ENCODE measurements at places on chromosomes 16 and 17.

DNA sequence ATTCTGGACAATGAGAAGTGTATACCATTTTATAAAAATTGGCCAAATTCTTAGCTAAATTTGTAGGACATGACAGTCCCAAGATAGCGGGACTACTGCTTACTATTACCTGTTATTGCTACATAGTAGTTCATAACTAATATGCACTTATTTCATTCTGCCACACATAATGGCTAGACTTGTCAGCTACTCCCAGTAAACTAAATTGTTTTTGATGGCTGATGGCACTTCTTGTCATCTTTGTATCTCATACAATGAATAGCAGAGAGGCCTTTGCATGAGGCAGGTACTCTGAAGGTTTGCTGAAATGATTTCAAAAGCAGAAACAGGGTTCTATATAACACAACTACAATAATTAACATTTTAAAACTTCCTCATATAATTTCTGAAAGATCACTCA lies 44.0 kb downstream of the ITFG1 start:
- DNase-seq, result no peak

- DNase-seq, result no peak
Measured at GRCh38 chr17:66538776-66539175, 236.4 kb downstream of the PRKCA start.

DNA sequence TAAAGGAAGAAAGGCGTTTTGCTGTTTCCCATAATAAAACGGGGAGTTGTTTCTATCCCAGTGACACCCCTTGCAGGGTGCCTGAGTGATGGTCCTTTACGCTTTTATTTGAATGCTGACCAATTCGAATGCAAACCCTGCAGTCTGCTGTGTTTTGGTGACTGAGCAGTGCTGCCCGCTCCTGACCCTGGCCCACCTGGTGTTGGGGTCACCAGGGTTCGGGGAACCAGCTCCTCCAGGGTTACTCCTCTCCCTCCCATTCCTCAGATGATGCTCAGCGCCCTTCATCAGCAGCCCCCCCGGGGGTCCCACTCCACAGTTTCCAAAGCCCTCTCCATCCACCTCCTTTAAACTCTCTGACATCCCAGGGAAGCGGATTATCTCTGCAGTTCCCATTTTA lies 6.0 kb downstream of the CA4 start:
- DNase-seq, result no peak

DNA sequence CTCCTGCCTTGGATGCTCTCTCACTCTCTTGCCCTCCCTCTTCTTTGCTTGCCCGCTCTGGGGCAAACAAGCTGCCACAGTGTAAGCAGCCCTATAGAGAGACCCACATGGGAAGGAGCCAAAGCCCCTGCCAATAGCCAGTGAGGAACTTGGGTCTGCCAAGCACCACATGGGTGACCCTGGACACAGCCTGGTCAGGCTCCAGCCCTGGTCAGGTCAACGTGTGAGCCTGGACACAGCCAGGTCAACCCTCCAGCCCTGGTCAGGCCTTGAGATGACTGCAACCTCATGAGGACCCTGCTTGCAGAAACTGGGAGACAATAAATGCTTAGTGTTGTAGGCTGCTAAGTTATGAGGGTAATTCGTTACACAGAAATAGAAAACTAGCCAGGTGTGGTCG lies 14.3 kb upstream of the PHOSPHO1 start:
- no peak for DNase-seq

DNA sequence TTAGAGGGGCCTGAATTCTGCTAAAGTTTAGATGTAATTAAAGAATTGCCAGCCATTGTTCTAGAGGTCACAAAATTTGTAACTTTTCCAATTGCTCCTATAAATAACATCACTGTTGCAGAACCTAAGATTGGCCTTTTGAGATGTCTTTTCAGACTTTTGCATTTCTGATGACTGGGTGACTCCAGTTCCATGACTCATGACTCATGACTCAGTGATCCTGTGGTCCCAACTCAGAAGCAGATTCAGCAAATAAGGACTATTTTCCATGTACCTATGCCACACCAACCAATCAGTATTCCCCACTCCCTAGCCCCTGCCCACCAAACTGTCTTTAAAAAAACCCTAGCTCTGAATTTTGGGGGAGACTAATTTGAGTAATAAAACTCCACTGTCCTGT lies 740.9 kb downstream of the CDH8 start:
- no peak for DNase-seq

- DNase-seq, result no peak
Measured at GRCh38 chr16:11530171-11530940, 56.4 kb downstream of the LITAF start.

GRCh38 chr17:78925234-78925633 lies at the start of gene TIMP2:
Gene TIMP2, minus strand, starts transcription at chr17:78925387. Its CDS starts 299 bp downstream, at chr17:78925088.
- DNase-seq, result no peak

DNA sequence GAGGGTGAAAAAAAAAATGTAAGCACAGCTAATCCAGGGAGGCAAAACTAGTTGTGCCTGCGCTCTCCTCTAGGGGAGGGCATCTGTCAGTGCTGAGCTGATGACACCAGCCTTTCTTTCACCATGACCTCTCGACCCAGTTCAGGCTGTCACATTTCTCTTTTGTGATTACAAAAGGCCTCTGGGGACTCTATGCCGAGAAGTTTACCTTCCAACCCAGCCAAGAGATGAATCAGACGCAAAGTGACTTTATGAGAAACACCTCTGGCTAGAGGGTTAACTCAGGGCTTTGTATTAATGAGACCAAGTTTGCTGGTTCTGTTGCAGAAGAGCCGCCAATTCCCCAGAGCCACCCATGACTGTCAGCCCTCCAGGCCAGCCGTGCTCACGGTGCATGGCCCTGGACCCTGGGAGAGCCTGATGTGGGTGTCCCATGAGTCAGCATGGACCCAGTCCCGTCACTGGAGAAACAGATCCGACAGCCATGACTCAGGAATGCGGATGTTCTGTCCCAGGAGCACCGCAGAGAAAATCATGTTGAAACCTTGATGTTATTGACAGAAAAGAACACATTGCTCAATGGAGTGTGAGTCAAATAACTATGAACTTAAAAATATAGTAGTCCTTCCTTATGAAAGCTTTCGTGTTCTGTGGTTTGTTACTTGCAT lies 437.2 kb downstream of the HS3ST3B1 start:
- no peak for DNase-seq

DNA sequence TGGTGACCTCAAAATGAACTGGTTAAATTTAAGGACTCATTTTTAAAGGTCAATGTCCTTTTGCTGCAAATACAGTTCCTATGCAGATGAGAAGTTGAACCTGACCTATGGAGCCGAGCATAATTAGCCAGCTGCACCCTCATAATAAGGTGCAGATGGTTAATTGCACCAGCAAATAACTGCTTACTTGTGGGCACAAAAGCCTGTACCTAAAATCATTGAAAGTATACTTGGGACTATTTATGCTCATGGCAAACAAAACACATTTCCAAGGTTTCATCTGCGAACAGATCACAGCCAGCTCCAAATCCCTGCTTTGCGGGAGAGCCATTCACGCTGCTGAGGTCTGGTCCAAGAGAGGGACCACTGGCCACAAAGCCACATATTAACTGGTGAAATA lies 13.0 kb downstream of the HYDIN start:
- DNase-seq, result no peak

DNA sequence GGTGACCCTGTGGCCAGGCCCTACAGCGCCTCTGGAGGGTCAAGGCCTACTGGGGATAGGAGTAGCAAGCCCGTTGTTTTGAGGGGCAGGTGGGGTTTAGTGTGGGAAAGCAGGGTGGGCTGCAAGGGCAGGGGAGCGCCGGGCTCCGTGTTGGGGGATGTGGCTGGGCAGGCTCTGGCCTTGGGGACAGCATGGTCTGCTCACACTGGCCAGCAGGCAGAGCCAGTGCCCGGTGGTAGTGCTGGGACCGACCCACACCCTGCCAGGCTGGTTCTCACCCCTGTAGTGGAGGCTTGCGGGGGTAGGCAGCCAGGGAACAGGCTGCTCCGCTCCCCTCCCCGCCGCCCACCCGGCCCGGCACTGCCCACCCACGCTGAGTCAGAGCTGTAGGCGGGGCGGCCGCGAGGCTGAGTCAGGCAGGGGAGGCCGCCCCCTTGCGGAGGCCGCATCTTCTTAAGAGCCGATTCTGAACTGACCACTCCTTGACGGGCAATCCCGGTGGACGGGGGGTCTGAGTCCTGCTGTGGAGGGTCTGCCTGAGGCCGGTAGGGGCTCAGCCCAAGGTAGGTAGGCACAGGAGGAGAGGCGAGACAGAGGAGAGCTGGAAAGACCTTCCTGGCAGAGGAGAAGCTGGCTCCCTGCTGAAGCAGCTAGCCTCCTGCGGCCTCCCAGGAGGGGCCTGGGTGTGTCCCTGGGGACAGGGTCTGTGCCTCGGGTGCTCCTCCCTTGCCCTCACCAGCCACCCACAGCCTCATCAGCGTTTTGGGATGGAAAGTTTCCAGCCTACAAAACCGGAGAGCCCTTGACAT lies 62.4 kb downstream of the BAIAP2 start:
- peak; percentile 79 for DNase-seq

DNA sequence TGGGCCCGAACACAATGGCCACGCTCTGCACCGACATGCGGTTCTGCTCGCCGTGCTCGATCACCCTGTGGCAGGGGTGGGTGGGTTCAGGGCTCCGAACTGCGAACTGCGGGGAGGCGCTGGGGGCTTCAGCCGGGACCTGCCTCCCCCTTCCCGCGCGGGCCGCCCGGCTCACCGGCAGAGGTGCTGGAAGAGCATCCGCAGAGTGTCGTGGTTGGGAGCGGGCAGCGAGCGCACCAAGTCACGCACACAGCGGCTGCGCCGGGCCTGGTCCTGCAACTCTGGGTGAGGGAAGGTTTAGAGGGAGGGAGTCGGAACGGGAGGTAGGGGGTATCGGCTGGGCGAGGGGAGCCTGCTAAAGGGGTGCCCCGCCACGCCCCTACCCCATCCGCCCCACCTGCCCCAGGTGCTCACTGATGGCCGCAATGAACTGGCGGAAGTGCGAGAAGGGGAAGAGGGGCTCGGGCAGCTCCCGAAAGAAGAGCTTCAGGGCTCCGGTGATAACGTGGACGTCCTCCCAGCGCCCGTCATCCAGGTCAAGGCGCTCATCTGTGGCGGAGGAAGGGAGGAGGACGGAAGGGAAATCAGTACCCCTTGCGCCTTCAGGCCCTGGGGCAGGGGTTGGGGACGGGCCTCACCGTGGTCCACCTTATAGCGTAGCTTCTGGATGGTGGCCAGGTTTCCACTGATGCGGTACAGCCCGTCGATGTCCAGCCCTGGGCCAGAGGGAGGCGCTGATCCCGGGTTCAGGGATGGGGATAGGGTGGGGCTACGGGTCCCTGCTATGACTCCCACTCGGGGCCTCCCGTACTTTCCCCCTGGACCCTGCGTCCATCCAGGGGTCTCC lies 36.9 kb downstream of the ARHGAP27 start:
- DNase-seq, result no peak

- DNase-seq, result no peak
Measured at GRCh38 chr16:23498863-23499262, 11.4 kb downstream of the GGA2 start.

DNA sequence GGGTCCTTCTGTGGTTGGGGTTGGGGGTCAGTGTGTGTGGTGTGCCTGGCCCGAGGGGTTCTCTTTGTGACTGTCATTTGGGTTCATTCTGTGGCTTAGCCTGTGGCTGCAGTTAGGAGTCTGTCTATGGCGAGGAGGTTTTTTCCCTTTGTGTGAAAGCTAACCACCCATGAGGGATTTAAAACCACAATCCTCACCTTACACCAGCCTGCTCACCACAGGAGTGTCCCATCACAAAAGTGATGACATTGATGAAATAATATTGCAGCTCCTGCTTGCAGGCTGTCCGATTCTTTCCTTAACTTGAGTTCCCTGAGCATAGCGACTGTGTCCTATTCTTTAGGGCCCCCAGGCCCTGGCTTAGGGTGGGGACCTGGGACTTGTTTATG lies 113.6 kb downstream of the RAP1GAP2 start:
- no peak for DNase-seq

- no peak for DNase-seq
Measured at GRCh38 chr16:68309799-68310198, 947 bp downstream of the SLC7A6OS start.

DNA sequence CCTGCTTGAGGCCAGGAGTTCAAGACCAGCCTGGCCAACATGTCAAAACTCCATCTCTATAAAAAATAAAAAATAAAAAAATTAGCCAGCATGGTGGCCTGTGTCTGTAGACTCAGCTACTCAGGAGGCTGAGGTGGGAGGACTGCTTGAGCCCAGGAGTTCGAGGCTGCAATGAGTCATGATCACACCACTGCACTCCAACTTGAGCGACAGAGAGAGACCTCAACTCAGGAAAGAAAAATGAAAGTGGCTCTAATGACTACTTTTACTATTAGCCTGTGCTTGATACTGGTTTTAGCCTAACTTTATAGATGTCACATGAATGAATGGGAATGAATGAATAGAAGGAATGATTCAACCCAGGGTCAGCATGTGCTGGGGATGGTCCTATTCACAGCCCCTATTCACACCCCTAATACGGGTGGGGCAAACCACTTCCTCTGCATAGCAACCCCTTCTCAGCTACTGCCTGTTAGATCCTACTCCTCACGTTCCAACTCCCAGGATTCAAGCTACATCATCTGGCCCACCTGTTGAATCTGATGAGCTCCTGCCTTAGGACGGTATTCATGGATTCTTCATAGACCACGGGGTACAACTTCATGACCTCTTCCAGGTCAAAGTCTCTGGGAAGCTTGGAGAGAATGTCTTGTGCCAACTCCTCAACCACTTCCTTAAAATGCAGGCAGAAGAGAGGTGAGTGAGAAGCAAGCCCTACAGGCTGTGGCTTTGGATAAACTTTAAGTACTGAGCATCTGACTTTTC lies 40.5 kb downstream of the LYRM1 start:
- no peak for DNase-seq

DNA sequence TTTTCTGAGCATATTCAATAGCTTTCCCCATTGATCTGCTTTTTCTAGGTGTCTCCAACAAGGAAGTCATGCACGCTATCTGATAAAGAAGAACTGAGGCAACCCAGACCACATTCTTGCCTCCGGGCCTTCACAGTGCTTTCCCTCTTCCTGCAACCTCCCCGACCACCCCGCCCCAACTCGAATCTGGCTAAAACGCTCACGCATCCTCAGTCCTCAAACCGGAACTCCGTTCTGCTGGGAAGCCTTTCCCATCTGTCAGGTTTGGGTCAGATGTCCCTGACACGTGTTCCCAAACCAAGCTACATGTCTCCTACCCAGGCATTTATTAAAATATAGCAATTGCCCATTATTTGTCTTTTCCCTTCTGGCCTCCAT lies 112.7 kb downstream of the VPS53 start:
- no peak for DNase-seq

GRCh38 chr17:68634345-68634876 lies 33.2 kb upstream of the FAM20A start:
- DNase-seq, result no peak

GRCh38 chr16:56258508-56259424 lies 67.5 kb downstream of the GNAO1 start:
- no peak for DNase-seq

DNA sequence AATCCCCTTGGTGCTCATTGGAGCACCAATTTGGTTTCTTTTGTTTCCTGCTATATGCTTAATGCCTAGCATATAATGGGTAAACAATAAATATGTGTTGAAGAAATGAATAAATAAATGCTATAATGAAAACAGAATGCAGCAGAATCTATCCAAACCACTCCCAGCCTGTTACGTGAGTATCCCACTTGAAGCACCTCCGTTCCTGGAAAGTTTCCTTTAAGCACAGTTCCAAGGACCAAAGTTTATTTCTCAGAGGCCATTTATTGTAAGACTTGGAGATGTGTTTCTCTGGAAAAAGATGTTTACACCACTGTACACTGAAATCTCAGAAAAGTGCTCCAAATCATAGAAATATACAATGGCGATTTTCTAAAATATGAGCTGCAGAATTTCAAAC lies 187.0 kb downstream of the SOX9 start:
- DNase-seq, result no peak
